ENCODE measurements at places on chromosomes 2 and 18.

DNA sequence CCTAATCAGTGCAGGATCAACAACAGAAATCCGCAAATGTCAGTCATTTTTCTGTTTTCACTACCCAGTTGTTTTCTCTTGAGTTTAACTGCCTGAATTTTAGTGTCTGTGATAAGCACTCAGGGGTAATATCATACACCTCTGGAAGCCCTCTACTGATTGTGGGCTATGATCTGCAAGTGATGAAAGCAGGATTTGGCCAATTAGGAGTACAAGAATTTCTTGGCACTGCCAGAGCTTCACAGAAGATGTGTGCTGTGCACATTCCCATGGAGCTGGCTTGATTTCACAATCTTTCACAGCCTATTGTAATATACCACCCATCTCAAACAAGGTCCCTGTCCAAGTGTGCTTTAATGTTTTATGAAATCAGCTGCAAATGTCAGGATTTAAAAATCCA lies 27.3 kb upstream of the TDRD15 start:
- DNase-seq: no peak

DNA sequence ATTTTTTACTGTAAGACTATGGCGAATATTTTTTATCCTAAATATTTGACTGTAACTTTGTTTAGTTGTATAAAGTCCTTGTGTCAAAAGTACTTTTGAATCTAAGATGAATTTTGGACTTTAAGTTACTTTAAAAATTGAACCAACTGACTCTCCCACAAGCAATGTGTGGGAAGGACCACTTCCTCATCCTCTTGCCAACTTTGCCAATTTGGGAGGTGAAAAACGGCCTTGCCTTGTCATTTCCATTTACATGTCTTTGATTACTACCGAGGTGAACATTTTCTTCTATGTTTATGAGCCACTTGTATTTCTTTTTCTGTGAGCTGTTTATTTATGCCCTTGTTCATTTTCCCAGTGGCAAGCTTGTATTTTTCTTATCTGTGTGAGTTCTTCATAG lies 12.8 kb upstream of the MSGN1 start:
- DNase-seq: no peak

DNA sequence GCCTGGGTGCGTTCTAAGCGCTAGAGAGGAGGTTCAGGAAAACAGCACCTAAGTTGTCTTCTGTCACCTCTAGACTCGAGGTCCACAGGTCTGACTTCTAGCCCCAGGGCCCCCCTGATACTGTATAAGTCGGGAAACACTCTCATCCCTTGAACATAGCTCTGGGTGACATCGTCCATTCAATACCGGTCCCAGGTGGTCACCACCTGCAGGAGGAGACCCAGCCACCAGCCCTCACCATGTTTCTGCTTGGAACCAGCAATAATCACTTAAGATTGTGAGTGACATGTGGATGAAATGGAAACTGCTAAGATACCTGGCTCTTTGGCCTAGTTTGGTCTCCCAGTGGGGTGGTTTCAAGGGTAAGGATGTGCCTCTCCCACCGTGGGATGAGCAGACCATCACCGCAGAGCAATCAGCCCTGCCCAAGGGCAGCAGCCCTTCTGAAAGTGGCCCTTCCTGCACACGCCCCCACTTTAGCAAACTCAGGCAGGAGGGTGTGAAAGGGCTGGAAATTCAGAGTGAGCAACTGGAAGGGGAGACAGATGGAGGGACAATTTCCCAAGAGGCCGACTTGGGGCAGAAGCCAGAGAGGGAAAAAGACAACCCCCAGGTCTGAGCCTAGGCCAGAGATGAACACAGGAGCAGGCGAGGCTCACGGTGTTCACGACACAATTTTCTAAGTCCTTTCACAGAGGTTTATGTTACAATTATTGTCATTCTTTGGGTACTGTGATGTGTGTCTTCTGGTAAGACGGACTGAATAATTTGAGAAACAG lies 95.2 kb downstream of the ZNF516 start:
- no peak for DNase-seq

DNA sequence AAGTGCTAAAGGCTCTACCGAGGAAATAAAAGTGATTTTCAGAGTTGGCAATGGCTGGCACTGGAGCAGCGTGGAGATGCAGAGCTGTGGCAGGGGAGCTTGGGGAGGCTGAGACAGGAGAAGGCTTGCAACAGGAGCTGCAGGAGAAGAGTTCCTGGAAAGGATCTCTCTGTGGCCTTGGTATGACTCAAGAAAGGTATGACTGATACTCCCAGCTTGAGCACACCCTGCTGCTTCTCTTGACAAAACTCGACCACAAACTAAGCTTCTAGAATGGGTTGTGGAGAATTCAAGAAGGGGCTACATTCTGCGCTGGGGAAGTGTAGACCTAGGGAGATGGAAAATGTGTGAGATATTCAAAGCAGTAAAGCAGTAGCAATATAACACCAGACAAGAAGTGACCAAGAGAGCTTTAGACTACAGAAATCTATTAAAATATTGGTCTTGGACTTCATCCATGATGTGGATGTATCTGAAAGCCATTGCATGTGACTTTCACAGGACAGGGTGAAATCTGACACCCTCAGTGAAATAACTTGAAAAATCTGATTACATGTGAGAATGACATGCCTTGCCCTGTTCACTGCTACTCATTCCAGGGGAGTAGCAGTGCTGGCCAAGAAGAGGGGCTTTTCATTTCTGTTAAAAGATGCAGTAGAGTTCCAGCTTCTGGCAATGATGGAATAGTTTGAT lies 41.5 kb downstream of the SUCLG1 start:
- no peak for DNase-seq

DNA sequence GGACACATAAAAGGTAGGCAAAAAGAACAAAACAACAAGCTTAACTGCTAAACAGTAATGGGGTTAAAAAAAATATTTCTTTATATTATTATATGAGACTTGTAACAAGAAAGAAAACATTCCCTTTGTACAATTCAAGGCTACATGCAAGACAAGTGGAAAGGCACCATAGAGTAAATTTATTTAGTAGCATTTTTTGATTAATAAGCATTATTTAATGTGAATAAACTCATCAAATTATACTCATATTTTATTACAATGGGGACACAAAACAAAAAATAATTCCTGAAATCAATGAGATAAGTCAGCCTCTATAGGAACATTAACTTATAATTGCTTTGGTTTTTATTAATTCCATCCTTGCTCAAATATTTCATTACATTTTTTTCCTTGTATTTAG lies 809.2 kb downstream of the ERBB4 start:
- no peak for DNase-seq

DNA sequence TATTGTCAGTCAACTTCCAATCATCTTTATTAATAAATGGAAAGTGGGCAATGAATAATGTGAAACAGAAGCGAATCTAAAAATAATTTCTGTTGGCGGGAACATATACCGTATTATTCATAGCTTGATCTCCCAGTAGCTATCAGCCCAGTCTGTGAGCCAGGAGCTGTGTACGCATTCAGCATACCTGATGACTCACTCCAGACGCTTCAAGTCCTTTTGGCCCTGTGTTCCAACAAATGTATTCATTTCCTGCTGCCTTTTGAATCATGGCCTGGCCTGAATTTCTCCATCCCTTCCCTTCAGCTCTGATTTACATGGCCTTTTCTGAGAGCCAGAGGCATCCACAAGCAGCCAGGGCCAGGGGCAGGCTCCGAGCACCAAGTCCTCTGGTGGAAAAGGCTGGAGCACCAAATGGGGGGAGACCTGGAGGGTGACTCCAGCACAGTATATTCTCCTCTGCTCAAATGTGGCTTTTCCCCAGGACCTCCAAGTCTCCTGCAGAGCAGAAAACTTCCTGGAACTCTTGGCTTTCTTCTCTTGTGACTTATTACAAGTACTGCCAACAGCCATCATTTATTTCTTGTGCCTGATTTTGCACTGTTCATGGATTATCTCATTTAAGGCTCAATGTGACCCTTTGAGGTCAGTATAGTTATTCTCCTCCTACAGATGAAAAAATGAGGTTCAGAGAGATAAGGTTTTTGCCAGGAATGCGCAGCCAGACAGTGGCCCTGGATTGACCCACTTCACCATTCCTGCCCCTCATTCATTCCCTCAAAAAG lies 108.7 kb downstream of the EN1 start:
- peak; percentile 50 for DNase-seq
